Activated CD4-positive, alpha-beta T cell treated with anti-CD3 and anti-CD28 coated beads for 4 hours (primary cell): ENCODE measurements at places on chromosomes 1 and 21.
A peak's percentile ranks its signal among the peaks of the same experiment; 100 is the strongest.

DNA sequence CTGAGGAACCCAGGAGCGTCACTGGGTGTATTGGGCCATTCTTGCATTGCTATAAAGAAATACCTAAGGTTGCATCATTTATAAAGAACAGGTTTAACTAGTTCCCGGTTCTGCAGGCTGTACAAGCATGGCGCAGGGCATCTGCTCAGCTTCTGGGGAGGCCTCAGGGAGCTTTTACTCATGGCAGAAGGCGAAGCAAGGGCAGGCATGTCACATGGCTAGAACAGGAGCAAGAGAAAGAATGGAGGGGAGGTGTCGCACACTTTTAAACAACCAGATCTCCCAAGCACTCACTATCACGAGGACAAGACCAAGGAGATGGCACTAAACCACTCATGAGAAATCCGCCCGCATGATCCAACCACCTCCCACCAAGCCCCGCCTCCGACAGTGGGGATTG, 65.2 kb downstream of the PSMG1 start:
- DNase-seq: no peak

- no peak for DNase-seq
Measured at GRCh38 chr1:31730336-31731048, 26.7 kb upstream of the COL16A1 start.

DNA sequence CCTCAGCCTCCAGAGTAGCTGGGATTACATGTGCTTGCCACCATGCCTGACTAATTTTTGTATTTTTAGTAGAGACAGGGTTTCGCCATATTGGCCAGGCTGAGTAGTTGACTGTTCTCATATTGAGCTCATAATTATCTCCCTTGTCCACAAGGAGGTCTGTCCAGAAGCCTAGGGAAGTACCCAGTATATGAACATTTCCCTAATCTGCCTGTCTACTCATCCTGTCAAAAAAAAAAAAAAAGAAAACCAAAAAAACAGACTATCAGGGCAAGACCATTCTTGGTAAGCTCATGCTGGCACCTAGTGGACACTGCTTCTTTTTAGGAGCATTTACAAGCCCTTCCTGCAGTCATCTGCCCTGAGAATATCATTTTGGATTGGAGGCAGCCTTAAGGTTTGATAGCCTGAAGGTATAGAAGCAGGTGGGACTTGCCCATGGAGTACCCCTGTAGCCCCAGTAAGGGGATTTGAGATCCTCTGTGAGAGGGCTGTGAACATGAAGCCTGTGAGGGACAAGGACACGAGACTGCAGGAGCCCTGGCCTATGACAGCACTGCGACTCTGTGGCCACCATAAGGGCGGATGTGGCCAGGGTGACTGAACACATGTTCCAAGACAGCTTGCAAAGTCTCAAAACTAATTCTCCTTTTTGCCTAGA, 10.8 kb upstream of the DUSP12 start:
- peak; percentile 42 for DNase-seq

- DNase-seq: no peak
Measured at GRCh38 chr1:183807549-183808168, 2.7 kb downstream of the RGL1 start.

DNA sequence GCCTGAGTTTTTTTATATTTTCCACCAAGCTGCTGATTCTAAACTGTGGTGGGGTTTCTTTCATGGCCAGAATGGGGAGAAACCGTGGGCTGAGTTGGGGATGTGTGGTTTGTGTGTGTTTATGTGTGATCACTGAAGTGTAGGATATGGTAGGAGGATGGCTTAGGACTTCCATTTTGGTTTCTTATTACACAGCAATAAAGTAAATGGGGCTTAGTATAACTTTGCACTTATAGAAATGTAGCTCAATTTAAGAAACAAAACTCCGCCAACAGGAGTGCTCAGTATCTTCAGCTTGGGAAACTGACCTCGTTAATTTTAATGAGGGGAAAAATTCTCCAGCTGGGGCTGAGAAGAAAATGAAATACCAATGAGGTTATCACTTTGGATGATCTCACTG, 77.8 kb downstream of the PBX1 start:
- DNase-seq: no peak

DNA sequence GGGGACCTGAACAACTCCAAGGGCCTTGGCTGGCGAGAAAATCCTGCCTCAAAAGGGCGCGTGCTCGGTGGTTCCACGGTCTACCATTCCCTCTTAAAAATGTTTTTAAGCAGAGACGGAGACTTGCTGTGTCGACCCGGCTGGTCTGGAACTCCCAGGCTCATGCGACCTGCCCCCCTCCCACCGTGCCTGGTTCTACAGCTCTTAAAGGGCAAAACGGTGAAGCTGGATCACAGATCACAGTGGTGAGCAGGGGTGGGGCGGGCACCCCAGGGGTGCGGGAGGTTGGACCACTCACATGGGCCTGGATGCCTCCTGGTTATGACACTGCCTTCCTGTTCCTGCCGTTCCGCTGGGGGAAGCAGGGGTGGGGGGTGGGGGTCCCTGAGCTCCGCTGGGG, 4.2 kb upstream of the C1orf159 start:
- no peak for DNase-seq

- peak; percentile 9 for DNase-seq
Measured at GRCh38 chr1:32647308-32648134, 2.8 kb downstream of the ZBTB8OS start.

DNA sequence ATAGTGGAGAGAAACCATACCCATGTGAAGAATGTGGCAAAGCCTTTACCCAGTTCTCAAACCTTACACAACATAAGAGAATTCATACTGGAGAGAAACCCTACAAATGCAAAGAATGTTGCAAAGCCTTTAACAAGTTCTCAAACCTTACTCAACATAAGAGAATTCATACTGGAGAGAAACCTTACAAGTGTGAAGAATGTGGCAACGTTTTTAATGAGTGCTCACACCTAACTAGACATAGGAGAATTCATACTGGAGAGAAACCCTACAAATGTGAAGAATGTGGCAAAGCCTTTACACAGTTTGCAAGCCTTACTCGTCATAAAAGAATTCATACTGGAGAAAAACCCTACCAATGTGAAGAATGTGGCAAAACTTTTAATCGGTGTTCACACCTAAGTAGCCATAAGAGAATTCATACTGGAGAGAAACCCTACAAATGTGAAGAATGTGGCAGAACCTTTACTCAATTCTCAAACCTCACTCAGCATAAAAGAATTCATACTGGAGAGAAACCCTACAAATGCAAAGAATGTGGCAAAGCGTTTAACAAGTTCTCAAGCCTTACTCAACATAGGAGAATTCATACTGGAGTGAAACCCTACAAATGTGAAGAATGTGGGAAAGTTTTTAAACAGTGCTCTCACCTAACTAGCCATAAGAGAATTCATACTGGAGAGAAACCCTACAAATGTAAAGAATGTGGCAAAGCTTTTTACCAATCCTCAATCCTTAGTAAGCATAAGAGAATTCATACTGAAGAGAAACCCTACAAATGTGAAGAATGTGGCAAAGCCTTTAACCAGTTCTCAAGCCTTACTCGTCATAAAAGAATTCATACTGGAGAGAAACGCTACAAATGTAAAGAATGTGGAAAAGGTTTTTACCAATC, 80.0 kb downstream of the JMJD4 start:
- DNase-seq: no peak

DNA sequence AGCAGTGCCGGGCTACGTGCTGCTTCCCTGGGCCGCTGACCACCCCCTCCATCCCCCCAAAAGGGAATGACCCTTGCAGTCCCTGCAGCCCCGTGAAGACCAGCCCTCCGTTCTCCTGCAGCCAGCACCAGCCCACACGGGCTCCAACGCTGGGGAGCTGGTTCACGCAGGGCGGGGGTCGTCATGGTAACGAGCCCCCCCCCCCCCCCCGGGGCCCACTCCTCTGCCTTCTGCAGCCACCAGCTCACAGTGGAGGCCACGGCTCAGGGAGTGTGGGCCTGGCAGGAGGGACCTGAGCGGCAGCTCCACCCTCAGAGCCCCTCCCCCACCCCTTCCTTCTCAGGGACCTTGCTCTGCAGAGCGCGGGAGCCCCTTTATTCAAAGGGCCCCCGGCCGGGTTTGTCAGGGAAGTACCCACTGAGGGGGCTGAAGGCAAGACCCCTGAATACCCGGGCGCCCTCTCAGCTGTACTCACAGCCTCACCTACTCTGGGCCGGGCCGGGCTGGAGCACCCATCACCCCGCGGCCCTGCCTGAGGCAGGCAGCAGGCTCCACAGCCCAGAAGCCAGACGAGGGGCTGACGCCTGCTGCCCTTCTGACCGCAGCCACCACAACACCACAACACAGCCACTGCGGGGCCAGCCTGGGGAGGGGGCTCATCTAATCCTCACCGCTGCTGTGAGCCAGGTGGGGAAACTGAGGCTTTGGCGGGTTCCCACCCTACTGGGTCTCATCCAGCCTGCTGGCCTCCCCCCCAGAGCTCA, 12.6 kb downstream of the MEGF6 start:
- DNase-seq: no peak

- DNase-seq: no peak
Measured at GRCh38 chr1:232423591-232423990, 206.3 kb downstream of the SIPA1L2 start.

GRCh38 chr21:23014021-23014420, 2015.8 kb downstream of the NCAM2 start:
- no peak for DNase-seq

- DNase-seq: no peak
Measured at GRCh38 chr1:14112613-14113012, 412.6 kb downstream of the PRDM2 start.

DNA sequence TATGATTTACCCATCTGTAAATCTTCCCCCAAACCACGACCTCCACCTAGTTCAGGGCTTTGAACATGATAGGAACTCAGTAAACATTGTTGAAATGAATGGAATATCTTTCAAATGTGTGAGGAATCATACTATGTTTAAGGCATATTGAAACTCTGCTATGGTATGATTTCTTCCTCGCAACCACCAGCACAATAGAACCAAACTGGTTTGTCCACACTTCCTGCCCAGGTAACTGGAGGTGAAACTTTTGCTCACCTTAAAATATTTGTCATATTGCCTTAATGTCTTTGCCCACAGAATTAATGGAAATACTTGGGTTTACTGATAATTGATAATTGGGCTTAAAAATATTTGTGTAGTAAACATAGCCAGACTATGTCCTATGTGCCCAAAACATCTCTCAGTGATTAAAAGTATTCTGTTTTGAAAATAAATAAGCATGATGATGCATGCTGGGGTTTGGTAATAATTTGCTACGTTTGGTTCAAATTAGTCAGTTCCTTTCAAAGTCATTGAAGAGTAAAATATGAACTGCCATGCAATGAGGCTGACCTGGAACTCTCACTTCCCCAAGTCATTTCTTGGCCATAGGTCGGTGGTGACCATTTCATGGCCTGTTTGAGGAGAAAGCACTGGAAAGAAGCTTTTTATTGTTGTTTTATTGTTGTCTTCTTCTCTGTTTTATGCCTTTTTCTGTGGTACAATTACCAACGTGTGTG, 73.3 kb downstream of the TNFSF18 start:
- DNase-seq: no peak
